ENCODE measurements at places on chromosomes 3 and 15.

DNA sequence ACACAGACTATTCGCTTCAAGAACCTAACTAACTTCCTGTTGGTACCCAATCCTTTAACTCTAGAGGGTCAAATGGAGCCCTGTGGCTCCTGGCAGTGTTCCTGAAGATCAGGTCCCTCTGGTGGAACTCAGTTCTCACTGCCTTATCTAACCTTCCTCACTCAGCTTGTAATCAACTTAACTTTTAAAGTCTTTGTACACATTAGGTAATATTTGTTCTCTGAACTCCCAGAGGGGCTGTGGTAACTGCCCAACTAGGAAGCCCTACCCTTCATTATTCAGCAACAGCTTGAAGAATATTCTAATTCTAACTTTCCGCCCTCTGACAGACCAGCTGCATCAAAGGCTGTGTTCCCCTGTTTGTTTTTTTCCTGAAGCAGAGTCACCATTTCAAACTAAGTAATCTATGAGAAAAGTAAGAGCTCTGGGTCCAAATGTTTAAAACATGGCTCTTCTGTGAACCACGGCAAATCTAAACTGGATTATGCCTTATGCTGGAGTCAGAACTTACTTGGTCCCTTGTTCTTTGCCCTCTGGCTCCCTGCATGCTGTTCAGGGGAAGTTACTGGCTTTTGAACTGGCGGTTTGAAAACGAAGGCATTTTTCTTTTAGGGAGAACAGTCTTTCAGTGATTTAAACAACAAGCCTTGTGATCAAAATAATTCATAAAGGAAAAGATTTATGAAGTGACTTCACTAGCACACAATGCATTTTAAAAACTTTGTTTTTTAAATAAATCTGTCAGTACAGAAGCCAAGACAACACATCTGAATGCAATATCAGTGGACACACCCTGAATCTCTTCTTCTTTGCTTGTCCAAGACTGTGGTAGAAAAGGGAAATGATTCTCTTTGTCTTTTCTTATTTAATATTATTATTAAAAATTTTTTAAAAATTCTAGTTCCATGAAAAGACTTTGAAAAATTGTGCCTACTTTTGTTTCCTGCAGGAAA lies 365.6 kb downstream of the TIGIT start:
- no peak for DNase-seq

- no peak for DNase-seq
Observed at GRCh38 chr3:60657972-60658371, 593.3 kb downstream of the FHIT start.

- DNase-seq: no peak
Observed at GRCh38 chr3:8387571-8387970, 114.1 kb upstream of the LMCD1 start.

GRCh38 chr15:73981761-73982221 lies 10.3 kb downstream of the STOML1 start:
- no peak for DNase-seq

DNA sequence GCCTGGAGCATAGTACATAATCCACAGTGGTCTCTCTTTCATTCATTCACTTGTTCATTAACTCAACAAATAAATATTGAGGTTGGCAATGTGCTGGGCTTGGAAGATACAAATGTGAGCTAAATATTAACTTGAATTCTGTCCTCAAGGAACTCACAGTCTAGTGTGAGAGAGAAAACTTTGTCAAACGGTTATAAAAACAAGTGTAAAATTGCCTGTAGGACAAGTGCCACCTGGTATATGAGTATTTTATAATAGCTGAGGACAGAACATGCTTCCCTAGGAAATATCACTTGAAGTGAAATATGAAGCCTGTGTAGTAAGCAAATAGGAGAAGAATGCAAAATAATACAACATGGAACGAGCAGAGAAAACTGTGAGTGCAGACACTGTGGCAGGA lies 173.1 kb upstream of the CMC1 start:
- DNase-seq: no peak

DNA sequence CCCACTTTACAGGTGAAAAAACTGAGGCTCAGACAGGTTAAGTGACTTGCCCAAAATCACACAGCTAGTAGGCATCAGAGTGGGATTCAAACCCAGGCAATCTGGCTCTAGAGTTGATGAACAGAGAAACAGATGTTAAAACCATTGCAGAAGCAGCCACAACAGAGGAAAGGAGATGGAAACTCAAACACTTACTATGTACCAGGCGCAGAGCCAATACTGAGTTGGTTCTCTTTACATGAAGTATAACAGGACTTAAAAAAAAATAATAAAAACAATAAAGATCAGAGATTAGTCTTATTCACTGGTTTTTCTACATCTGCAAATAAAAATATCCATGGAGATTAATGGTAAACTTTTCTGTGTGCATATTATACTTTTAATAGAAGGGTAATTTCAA lies 84.9 kb upstream of the SPATA12 start:
- no peak for DNase-seq

- no peak for DNase-seq
Observed at GRCh38 chr3:16461463-16462245, 51.8 kb downstream of the RFTN1 start.

- DNase-seq: no peak
Observed at GRCh38 chr3:27573780-27574437, 89.7 kb upstream of the SLC4A7 start.

GRCh38 chr15:84976746-84977345 lies 4.8 kb upstream of the PDE8A start:
- DNase-seq: no peak

DNA sequence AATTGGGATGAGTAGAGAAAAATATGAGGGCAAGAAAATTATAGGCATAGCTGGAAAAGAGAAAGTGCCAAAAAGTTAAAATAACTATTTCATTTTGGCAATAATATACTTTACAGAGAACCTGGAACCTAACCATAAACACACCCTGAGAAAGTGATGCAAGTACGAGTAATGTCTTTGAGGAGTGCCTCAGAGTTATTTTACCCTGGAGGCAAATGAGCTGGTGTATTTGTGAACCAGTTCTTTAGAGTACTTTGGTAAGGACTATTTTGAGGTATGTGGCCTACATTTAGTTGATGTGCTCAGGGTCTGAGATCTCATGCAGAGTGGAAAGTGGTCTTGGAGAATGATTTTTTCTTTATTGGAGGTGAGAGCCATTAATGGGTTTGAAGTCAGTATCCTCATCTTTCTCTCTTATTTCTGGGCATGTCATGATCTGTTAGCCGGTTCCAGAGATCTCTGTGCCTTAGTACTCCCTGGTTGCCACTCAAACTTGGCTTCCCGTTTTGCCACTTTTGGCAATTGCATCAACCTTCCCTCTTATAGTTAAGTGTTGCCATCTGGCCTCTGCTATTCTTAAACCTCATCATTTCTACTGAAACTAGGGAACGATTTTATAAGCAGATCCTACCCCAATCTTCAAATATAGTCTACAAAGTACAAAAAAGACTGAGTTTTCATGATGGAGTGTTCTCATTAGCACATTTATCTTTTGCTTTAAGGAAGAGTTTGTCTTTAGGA lies 145.7 kb downstream of the EPHA6 start:
- no peak for DNase-seq

DNA sequence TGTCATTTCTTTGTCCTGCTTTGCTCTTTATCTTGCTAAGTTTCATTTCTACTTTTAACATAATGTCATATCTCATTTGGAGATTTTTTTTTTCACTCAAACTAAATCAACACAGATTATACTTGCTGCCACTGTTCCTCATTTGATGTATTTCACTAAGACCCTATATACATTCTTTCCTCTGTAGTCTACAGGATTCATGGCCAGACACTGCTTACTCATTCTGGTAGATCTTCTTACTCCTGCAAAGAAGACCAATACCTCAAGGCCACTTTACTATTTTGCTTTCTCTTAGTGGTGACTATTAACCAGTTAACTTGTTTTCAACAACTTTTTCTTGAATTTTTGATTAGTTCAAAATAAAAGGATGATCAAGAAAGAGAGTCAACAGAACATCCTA lies 26.6 kb downstream of the SLC24A5 start:
- no peak for DNase-seq

DNA sequence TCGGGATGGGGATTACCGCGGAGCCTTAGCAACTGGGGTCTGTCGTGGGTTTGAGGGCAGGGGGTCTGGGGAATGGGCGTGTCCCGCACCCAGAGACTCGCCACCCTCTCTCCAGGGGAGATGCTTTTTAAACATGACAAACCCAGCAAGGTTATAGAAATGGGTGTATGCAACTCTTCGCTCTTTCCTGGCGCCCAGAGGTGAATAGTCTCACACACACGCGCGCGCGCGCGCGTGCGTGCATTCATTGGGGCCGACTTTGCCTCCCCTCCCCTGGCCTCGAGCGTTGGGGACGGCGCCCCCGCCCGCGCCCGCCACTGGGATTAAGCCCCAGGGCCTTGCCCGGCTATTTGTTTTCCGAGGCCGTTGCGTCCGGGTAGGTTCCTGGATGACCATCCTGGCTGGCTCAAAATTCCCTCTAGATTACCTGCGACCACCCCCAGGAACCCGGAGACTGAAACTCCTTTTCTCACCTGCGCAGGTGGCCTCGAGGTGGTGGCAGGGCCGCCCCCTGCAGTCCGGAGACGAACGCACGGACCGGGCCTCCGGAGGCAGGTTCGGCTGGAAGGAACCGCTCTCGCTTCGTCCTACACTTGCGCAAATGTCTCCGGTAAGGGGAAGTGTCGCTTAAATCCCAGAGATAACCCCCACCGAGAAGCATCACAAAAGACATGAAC lies 777 bp downstream of the GPR160 start:
- DNase-seq: no peak

GRCh38 chr3:13587442-13587841 lies 38.5 kb downstream of the FBLN2 start:
- no peak for DNase-seq

- no peak for DNase-seq
Observed at GRCh38 chr3:10977892-10978510, 14.5 kb upstream of the SLC6A1 start.

- no peak for DNase-seq
Observed at GRCh38 chr3:125231895-125232294, 19.3 kb upstream of the SLC12A8 start.

- no peak for DNase-seq
Observed at GRCh38 chr3:122929188-122930062, 98.1 kb downstream of the SEMA5B start.

DNA sequence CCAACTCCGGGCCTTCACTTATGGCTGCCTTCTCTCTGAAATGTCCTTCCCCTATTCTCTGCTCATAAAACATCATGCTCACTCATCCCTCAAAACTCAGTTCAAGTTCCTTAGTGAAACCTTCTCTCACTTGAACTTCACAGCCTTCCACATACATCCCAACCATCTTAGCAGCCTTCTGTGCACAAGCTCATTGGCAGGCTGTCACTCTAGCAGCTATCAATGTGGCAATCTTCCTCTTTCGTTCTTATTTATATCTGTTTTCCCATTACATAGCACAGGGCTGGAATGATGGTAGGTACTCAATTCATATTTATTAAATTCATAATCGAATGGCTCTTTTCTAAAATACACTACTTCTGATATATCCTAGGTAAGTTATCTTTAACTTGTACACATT lies 66.4 kb upstream of the MCTP2 start:
- no peak for DNase-seq

DNA sequence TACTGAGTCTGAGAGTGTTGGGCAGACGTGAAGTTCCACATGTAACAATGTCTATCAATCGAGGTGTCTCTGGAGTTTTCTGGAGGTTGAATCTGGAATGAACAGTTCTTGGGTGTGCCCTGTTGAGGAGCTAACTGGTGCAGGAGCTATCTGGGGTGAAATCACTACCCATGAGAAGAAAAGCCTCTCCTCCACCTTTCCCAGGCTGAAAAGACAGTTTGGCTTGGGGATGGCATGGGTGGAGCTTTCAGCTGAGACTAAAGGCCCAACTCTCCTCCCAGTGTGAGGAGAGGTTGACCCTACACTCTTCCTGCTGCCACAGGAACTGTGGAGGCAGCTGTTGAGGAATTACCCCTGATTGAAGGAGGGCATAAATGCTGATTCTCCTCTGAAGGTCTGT lies 54.4 kb upstream of the LRRFIP2 start:
- DNase-seq: no peak

DNA sequence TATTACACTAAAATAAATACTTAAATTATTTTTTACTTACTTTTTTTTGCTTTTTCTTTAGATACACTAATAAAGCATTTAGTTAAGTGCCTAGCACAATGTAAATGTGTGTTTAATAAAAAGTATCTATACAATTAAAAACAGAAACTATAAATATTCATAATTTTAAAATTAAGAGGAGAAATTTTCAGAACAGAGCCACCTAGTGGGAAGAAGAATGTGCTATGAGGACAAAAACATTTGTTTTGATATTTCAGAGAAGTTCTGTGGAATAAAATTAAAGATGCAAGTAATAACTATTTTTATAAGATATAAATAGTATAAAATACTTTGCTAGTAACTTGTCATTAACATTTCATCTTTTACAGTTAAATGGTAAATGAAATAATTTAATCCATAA lies 33.6 kb upstream of the PLSCR5 start:
- DNase-seq: no peak

Data from iPS DF 19.7 (cell line).